Omental fat pad (tissue), 4 donors: ENCODE measurements at places on chromosomes 3 and 15. TPM values are rescaled to one million over a fixed set of nuclear protein-coding genes. Genes with fewer than 3 reads are reported as not detected.

Gene LINS1
- 32.2 TPM for total RNA-seq

Gene CASR
- not detected for total RNA-seq

Gene MME
- total RNA-seq: 109 TPM

DNA sequence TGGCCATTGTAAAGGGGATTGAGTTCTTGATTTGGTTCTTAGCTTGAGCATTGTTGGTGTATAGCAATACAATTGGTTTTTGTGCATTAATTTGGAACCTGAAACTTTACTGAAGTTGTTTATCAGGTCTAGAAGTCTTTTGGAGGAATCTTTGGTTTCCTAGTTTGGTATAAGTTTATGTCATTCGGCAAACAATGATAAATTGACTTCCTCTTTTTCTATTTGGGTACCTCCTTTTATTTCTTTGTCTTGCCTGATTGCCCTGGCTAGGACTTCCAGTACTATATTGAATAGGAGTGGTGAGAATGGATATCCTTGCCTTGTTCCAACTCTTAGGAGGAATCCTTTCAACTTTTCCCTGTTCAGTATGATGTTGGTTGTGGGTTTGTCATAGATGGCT, 32.1 kb downstream of the SPESP1 start:
- no peak for DNase-seq
